Stimulated activated naive CD8-positive, alpha-beta T cell treated with anti-CD3 and anti-CD28 coated beads, Interleukin-15, amount 100 ng/mL, for 72 hours (primary cell): ENCODE measurements at places on chromosomes 6 and 20.

DNA sequence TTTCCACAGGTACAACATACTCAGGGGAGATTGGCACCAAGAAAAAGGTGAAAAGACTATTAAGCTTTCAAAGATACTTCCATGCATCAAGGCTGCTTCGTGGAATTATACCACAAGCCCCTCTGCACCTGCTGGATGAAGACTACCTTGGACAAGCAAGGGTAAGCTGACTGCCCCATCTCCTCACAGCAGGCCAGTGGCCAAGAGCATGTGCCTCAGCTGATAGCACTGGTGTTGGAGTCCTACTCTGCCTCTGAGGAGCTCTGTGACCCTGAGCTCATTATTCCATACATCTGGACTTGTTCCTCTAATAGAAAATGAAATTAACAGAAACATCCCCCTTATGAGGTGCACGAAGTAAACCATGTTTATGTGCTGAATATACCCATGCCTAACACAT is 102.8 kb downstream of the MTFR2 start:
- DNase-seq, result no peak

GRCh38 chr6:167450626-167451025 is 125.7 kb downstream of the TTLL2 start:
- DNase-seq, result no peak

DNA sequence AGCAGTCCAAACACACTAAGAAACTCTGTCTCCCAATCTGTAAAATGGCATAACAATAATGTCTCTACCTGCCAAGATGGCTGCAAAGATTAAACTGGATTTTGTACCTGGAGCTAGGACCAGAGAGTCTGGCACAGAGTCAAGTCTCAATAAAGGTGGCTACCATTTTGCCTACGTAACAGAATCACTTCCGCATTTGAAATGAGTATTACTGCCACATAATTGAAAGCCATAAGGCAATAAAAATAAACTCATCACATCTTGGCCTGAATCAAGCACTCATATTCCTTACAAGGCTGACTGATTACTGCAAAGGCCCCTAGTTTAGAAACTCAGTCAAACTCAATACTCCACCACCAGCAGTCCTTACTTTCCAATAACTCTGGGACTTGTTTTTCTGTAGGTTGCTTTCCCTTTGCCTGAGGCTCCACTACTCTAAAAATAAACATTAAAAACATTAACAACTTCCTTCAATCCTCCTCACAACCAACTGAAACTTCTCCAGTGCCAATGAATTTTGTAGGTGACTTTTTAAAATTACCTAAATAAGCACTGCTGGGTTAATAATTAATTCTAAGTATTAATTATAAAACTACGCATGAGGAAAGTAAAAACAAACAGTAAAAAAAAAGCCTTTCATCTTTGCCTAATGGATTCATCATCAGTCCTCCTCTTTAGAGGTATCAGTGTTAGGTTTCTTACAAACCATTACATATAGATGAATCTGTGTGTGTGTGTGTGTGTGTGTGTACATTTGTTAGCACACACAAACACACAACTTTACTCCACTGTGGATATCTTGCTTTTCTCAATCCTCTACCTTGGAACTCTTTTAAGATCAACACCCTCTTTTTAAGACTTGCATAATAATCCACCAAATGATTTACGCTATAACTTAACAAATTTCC is 3.7 kb downstream of the KIF16B start:
- DNase-seq, result no peak

DNA sequence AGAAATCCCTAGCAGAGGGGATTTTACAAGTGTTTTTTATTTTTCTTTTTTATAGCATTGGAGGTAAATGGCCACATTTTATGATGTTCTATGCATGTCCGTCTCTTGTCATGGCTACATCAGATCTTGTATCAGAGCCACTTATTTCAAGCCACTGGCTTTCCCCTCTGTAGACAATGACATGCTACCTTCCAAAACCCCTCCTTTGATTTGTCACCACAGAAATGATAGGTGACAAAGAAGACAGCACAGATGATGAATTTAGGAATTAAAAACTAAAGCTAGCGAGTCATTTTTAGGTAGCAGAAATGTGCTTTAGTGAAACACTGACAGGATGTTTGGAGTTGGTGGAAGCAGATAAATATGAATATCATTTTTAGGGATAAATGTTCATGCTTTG is 20.8 kb downstream of the PLCB1 start:
- no peak for DNase-seq

DNA sequence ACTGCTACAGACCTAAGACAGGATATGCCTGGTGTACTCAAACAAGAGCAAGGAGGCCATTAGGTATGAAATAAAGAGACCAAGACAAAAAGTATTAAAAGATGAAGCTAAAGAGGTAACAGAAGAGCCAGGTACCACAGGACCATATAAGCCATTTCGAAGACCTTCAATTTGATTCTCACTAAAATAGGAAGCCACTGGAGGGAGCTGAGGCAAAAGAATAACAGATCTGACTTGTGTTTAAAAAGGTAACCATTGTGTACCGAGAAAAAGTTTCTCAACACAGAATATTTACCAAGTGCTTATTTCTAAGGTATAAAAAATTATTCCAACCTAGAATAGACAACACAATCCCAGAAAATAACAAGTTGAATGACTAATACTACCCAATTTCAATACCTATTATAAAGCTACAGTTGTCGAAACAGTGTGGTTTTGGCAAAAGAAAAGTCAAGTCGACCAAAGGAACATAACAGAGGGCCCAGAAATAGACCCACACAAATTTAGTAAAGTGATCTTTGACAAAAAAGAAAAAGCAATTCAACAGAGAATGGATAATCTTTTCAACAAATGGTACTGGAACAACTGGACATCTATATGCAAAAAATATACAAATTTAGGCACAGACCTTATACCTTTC is 125.3 kb upstream of the DST start:
- no peak for DNase-seq

GRCh38 chr6:106617302-106617701 is 12.0 kb downstream of the RTN4IP1 start:
- DNase-seq, result no peak

- DNase-seq, result no peak
Observed at GRCh38 chr6:85458184-85458583, 8.3 kb downstream of the NT5E start.

- no peak for DNase-seq
Observed at GRCh38 chr6:160041608-160042007, 72.7 kb downstream of the IGF2R start.

GRCh38 chr20:41072190-41072863 is 43.7 kb downstream of the TOP1 start:
- no peak for DNase-seq

GRCh38 chr6:140480852-140481251 is 1106.4 kb upstream of the CITED2 start:
- DNase-seq, result no peak

DNA sequence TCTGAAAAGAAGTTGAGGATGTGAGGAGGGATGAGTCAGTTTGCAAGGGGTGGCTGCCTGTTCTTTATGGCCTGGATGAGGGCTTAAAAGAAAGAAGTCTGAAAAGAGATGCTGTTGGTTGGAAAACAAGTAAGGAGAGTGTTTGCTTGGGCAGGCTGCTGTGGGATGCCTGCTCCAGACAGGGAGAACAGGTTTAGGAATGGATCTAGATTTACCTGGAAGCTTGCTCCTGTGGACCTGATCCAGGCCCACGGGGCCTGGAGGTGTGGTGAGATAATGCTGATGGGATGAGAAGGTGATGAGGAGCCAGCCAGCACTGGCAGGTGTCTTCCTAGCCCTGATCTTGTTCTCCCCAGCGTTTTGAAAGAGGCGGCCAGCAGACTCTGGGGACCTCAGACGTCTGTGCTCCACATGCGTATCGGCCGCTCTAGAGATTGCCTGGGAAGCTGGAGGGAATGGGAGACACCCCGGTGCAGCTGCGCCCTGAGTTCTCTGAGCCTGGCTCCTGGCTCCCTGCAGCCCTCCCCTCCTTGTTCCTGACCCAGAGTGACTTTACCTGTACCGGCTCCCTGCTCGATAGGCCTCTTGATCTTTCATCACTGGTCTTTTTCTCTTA is 331.3 kb downstream of the ZFAND3 start:
- DNase-seq, result no peak
